Ecto neural progenitor cell (in vitro differentiated cells): ENCODE measurements at places on chromosomes 6 and 20.
A peak's percentile ranks its signal among the peaks of the same experiment; 100 is the strongest.

GRCh38 chr6:168493976-168494375 is 53.0 kb downstream of the SMOC2 start:
- no peak for DNase-seq

DNA sequence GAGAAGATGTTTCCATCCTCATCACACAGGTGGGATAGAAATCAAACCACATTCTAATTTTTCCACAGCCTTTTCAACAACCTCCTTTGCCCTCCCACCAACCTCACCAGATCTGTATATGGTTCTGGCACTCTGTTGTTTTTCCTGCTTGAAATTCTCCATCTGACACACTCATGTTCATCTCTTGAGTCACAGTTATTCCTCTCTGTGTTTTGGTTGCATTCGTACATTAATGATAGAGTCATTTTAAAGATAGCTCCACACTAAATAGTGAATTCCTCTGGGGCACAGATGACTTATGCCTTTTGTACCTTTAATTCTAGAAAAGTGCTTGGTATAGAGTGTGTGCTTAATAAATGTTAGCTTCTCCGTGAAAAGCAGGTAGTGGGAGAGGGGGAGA is 1.4 kb upstream of the GCLC start:
- DNase-seq: no peak

DNA sequence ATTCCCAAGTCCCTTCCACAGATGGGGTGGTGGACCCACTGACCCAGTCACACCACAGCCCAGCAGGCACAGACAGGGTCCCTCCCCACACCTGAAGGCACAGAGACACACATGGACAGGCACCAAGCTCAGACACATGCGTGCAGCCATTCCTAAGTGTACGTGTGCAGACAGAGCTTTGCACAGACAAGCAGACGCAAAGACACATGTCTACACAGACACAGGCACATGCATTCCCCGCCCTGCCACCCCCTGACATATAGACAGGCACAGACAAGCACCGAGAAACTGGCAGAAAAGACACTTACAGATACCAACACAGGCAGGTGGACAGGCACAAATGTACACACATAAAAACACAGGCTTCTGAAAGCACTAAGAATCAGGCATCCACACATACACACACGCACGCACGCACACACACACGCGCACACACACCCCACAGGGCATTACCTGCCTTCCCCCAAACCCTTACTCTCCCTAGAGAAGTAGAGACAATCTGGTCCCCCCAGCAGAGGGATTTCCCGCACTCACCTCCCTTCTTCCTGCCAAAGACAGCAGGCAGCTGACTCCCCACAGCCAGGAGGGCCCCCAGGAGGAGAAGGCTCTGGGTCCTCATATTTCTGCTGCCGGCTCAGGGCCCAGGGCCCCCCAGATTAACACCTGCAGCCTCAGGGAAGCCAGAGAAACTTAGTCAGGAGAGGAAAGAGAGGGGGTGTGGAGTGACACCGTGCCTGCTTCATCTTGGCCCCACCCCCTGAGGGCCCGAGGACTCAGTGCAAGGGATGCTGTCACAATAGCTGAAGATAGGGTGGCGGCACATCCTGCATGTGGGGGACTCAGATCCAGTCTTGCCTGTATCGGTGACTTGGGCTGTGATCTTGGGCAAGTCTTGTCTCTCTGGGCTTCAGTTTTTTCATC is at the start of gene WFDC5:
Gene WFDC5, minus strand, starts transcription at position 710 of the 921 bp plus-strand sequence. Its CDS starts 91 bp downstream, at position 619.
- DNase-seq: no peak

DNA sequence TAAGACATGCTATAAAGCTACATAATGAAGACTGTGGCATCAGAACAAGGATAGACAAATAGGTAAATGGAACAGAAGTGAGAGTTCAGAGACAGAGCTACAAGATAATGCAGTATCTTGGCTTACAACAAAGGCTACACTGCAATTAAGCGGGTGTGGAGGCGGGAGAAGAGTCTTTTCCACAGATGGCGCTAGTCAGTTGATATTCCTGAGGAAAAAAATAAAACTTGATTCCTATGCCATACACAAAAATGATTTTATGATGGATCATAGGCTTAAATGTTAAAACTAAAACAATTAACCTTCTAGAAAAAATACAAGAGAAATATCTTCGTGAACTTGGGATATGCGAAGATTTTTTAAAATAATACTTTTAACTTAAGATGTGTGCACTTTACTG is 31.0 kb downstream of the RIN2 start:
- DNase-seq: no peak

DNA sequence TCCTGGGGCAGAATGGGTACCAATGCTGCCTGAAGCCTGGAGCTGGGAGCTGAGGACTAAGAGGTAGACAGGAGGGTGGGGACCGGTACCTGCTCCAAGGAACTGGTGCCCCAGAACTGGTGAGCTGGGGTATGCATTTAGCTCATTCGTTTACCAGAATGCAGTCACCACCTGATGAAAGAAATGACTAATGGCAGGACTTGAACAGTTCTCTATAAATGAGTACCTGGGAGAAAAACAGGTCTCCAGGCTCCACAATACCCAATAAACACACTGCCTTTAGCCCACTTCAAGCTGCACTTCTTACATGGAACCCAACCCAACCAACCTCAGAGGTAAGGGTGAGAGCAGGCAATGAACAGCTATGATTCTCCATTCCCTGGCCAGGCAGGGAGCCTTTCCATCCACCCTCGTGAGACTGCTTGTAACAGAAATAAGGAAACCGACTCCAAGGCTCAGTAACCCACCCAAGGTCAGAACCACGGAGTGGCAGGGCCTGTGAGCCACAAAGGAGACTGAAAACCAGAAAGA is 15.4 kb downstream of the FKBP1A start:
- DNase-seq: no peak

DNA sequence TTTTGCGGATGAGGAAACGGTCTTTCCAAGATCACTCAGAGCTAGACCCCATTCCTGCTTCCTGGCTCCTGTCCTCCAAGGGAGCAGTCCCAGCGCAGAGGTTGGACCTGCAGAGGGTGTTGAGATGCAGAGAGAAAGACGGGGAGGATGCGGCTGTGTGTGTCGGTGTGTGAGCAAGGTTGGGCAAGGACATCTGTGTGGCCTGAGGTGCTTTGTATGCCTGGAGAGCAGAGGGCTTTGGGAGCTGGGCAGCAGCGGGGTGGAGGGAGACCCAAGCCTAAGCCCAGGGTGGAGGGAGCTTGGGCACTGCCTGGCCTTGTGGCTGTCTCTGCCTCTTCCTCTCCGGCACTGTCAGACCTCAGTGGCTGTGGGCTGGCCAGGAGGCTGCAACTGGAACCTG is 147.4 kb upstream of the RNF24 start:
- no peak for DNase-seq

- no peak for DNase-seq
Observed at GRCh38 chr6:137765059-137765458, 102.0 kb upstream of the TNFAIP3 start.

GRCh38 chr6:7998103-7998725 is 66.0 kb downstream of the BLOC1S5 start:
- no peak for DNase-seq

DNA sequence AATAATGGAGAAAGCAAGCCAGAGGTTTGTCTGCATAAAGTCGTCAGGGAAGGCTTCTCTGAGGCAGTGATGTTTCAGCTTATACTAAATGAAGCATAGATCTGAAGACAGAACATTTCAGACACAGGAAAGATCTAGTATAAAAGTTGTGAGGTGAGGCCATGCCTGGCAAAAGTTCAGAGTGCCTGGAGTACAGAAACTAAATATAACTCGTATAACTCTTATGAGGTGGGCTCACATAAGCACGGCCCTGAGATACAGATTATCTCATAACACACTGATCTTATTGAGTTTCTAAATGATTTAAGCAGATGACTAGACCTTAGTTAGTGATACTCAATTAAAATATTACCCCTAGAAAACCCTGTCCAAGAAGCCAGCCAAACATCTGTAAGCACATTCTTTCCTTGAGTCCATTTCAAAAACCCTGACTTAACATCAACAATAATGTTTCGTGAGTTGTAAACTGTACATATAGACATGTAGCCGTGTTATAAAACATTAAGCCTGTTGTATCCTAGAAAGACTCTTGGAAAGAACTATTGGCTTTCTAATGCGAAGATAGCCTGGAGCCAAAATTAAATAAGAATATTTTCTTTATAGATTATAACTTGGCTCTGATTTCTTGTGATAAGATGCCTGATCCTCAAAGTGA is 667.6 kb downstream of the TENT5A start:
- DNase-seq: no peak

GRCh38 chr6:170093276-170093657 is 197.6 kb downstream of the DLL1 start:
- DNase-seq: peak; percentile 39

GRCh38 chr6:20386218-20386617 is 15.5 kb upstream of the E2F3 start:
- no peak for DNase-seq

- DNase-seq: no peak
Observed at GRCh38 chr20:61665528-61666470, 399.9 kb downstream of the TAF4 start.

GRCh38 chr6:157260735-157261410 is 62.4 kb downstream of the TMEM242 start:
- no peak for DNase-seq

DNA sequence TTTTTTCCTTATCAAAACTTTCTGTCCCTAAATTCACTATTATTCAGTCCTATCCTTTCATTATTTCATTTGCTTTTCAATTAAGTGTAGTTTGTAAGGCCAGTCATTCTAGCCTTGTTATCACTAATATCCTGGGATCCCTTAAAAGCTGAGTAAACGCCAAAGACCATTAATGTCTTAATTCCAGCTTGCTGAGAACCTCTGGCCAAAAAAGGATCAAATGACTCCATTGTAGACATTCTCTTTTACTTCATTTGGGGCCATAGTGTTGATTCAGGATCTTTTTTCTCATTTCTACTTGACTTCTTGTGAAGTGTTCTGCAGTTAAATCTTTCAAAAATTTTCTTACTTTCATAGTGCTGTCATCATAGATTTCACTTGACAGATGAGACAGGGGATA is 379.7 kb downstream of the LAMA2 start:
- DNase-seq: no peak

DNA sequence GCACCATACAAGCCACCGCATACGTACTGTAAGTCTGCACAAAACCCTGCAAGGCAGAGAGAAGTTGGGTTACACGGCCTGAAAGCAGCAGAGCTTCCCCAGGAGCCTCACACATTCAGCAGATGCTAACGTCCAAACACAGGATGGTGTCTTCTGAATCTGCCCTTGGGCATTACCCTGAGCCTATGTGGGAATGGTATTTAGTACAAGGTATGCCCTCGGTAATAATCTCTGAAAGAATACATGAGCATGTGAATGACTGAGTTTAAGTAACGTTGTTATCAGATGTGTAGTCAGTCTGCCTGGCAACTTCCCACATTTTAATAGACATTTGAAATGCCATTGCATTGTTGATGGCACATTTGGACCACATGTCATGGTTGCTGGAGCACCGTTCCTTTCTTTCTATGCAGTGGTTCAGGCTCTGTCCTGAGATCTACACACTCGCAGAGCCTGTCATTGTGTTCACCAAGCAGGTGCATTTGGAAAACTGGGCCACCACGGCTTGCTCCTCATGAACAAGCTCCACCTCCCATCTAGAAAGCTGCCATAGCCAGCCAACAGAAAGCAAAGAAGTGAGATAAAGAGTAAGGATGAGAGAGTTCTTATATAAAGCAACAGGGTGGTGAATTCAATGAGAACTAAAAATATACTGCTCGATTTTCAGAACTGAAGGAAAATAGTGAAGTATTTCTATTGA is 136.5 kb upstream of the GGTLC1 start:
- DNase-seq: no peak

DNA sequence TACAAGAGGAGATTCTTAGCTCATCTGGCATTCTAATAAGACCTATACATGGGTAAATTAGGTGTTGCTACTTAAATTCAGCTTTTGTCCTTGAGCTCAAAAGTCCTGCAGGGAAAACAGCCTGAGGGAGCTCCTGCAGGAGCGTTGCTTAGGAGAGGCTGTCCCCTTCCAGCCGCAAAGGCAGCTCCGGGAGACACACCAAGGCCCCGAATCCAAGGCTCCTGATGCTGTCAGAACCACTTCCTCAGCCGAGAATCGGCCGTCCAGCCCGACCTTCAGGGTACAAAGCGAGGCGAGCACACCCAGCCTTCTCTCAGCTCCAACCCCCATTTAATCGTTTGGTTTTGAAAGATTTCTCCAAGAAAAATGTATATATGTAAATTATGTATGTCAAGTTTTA is 87.0 kb downstream of the DACT2 start:
- DNase-seq: no peak

GRCh38 chr6:56949925-56950495 is 4.9 kb upstream of the BEND6 start:
- no peak for DNase-seq

- no peak for DNase-seq
Observed at GRCh38 chr20:44398335-44398734, 42.8 kb downstream of the HNF4A start.

GRCh38 chr6:87182940-87183339 is 27.6 kb downstream of the ZNF292 start:
- no peak for DNase-seq

DNA sequence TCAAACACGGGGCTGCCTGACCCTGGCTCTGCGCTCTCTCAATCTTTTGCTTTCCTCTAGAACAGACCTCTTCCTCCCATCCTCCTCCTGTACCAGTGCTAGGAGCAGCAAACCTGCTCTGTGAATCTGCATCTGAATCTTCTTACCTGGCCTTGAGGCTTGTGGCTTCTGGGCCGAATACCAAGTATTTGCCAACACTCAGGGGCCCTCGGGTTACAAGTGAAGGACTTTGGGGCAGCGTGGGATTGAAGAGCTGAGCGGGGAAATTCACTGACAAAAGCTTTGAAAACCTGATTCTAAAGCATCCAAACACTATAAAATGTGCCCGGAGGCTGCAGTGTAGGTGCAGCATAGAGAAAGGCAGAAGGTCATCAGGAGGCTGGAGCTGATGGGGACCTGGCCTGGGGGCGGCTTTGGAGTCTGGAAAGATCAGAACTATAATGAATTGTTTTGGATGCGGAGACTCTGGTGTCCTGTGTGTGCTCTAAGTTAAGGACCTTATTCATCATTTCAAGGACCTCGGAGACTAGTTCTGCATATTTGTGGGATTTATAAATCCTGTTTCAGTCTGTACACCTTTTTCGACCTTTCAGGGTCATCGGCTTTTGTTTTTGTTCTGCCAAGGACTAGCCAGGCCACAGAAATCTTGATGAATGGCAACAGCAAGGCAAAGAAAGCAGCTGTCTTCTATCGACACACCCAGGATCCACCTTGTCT is 16.4 kb upstream of the IGF2R start:
- no peak for DNase-seq

DNA sequence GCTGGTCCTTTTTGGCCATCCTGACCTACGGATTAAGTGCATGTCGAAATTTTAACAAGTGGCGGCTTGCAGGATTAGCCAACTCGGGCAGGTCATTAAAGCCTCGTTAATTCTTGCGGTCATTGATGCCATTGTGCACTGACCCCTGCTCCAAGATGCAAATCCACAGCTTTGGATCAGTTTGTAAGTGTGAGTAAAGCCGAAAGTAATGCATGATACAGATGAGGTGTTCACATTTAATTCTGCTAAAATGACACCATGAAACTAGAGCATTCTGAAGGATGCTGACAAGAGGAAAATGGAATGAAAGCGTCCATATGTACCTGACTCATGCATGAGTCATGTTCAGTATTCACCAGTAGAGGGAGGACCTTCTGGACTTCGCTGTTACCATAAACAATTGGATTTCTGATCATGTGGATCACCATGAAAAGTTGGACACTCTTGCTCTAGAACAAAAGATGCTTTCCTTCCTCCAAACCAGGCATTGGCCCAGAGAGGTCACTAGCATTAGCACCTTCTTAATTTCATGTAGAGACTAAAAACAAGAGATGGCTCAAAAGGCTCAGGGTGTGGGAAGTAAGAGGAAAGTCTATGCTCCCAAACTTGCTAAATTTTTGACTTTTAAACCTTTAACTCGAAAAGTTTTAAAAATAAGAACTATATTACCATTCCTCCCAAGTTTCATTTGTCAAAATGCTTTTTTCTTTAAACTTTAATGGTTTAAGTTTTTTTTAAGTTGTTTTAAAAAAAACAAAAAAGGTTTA is 48.0 kb downstream of the MUC22 start:
- peak; percentile 62 for DNase-seq
